Mammary microvascular endothelial cell (primary cell): ENCODE measurements at places on chromosomes 7 and 10. TPM values are rescaled to one million over a fixed set of nuclear protein-coding genes. Genes with fewer than 3 reads are reported as not detected.

Gene TMEM130
- not detected in 2 replicates for total RNA-seq

Gene NUTM2E
- total RNA-seq, result 0.05 TPM in 1 of 2 replicates, not detected in the other

Gene SPDYE9
- total RNA-seq, result not detected in 2 replicates

Gene INHBA
- total RNA-seq, result 2.4 and 2.8 TPM in 2 replicates

Gene FXYD4
- not detected in 2 replicates for total RNA-seq

Gene AMPH
- 0.07 TPM in 1 of 2 replicates, not detected in the other for total RNA-seq

Gene FAM25C
- not detected in 2 replicates for total RNA-seq
